Activated CD4-positive, alpha-beta T cell treated with anti-CD3 and anti-CD28 coated beads, Interleukin-2, amount 10 ng/mL, durations not matched to agents 24 days and 14 days (primary cell): ENCODE measurements at places on chromosomes 12 and 14.

GRCh38 chr14:32545506-32546210 is 216.6 kb downstream of the AKAP6 start:
- no peaks in the 10 kb centered on the region for H3K27me3 ChIP-seq
- H3K36me3 ChIP-seq = no peaks in the 10 kb centered on the region
- no peak overlapping the region for H3K27ac ChIP-seq
- no peak for DNase-seq
- no peak overlapping the region for H3K4me3 ChIP-seq
- H3K4me1 ChIP-seq = no peaks in the 10 kb centered on the region

DNA sequence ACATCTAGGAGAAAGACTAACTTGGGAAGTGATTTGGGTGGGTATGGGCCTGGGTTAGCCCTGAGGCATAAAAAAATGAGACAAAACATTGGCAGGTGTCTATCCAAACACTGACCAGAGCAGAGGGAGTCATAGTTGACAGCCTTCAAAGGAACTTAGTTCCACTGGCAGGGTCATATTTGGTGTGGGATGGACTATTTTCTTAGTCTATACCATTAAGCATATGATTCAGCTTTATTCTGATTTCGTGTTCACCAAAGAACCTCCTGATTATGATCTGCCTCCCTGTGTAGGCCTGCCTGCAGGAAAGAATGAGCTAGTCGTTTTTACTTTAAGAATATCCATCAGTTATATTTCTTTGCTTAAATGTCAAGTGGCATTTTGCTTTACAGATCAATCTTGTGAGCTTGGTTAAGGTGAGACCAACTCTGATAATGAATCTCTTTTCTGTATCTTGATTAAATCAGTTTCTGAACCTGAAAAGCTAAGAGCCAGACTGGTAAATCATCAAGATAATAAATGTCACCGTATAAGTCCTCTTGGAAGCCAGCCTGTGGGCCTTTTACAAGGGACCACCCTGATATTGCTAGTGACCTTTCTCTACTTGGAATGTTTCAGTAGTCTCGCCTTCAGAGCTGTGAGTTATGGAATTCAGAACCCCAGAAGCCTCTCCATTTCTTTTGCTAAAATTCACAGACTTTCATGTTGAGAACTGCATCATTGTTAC is 182.9 kb downstream of the MON2 start:
- DNase-seq = no peak
- peaks cover 15% of the 10 kb centered on the region for H3K27me3 ChIP-seq
- H3K36me3 ChIP-seq = no peaks in the 10 kb centered on the region
- H3K27ac ChIP-seq = no peak overlapping the region
- no peak overlapping the region for H3K4me3 ChIP-seq

DNA sequence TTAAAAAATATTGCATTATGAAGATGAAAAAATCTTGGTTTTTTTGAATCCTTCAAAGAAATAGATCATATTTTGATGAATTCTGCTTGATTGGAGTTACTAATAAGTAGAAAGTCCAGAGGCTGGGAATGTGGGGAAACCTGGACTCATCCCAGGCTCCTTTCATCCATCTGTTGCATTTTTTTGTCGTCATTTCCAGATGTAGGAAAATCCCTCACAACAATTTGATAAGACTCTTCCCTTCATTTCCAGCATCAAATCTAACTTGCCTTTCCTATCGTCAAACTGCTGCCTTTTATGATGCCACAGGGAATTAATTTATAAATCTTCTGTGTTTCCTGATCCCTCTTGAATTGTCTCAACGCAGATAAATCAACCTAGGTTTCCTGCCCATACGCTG is 211.6 kb downstream of the FBXL14 start:
- H3K36me3 ChIP-seq = no peaks in the 10 kb centered on the region
- no peak overlapping the region for H3K4me3 ChIP-seq
- H3K27ac ChIP-seq = no peak overlapping the region
- H3K27me3 ChIP-seq = no peaks in the 10 kb centered on the region
- H3K4me1 ChIP-seq = no peaks in the 10 kb centered on the region

DNA sequence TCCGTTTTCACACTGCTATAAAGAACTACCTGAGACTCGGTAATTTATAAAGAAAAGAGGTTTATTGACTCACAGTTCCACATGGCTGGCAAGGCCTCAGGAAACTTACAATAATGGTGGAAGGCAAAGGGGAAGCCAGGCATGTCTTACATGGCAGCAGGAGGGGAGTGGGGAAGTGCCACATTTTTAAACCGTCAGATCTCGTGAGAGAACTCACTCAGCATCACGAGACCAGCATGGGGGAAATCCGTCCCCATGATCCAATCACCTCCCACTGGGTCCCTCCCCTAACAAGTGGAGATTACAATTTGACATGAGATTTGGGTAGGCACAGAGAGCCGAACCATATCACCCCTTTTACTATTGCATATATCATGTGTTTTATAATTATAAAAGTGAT is 2.0 kb upstream of the PIGH start:
- H3K27me3 ChIP-seq = peaks cover 16% of the 10 kb centered on the region
- H3K36me3 ChIP-seq = peaks cover 2% of the 10 kb centered on the region
- H3K4me3 ChIP-seq = no peak overlapping the region
- peaks cover 25% of the 10 kb centered on the region for H3K4me1 ChIP-seq
- no peak overlapping the region for H3K27ac ChIP-seq

DNA sequence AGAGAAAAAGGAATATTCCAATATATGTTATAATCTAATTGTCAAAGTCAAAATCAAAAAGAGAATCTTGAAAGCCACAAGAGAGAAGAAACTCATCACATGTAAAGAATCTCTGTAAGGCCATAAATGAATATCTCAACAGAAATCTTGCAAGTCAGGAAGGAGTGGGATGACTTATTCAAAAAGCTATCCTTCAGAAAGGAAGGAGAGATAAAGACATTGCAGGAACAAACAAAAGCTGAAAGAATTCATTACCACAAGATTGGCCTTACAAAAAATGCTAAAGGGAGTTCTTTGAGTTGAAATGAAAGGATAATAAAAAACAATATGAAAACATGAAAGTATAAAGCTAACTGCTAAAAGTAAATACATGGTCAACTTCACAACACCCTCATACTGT is 286.8 kb downstream of the LRIG3 start:
- H3K27me3 ChIP-seq = no peaks in the 10 kb centered on the region
- DNase-seq = no peak
- no peaks in the 10 kb centered on the region for H3K4me1 ChIP-seq
- H3K4me3 ChIP-seq = no peak overlapping the region

GRCh38 chr12:4353785-4354208 is 25.7 kb downstream of the FGF23 start:
- H3K27me3 ChIP-seq = no peaks in the 10 kb centered on the region
- H3K4me1 ChIP-seq = peaks cover 8% of the 10 kb centered on the region
- peaks cover 21% of the 10 kb centered on the region for H3K36me3 ChIP-seq
- H3K4me3 ChIP-seq = no peak overlapping the region
- peak; percentile 76 for DNase-seq

DNA sequence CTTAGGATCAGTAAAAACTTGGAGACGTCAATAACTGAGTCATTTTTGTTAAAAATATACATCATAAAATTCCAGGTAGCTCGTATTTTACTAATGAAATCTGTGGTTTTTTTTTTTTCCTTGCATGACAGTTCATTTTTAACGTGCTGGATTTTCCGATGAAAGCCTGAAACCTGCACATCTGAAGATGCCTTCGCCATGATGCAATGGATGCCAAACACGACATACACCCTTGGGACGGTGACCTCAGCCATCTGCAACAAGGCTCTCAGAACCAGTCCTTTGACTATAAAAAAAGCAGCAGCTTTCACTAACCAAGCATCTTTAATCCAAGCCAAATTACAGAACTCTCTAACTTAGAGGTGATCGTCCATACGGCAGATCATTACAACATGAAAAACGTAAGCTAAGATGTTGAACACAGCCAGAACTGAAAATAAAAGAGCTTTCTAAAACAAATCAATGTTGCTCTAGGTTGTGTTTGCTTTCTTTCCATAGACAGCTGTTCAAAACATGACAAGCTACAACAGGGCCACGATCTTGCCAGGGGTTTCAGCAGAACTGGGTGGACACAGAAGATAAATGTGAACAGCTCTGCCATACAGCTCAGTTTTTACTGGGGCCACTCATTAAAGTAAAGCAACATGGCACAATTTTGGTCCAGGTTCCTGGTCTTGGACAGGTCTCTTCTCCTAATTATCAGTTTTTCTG is 7.8 kb downstream of the NIN start:
- H3K27me3 ChIP-seq = no peaks in the 10 kb centered on the region
- no peak for DNase-seq
- H3K4me1 ChIP-seq = peaks cover 64% of the 10 kb centered on the region
- peaks cover 34% of the 10 kb centered on the region for H3K36me3 ChIP-seq
- peak overlapping the region; percentile 77 for H3K4me3 ChIP-seq

- peaks cover 5% of the 10 kb centered on the region for H3K36me3 ChIP-seq
- peaks cover 12% of the 10 kb centered on the region for H3K4me1 ChIP-seq
- peak overlapping the region; percentile 89 for H3K27ac ChIP-seq
- peaks cover 13% of the 10 kb centered on the region for H3K27me3 ChIP-seq
- H3K4me3 ChIP-seq = peak overlapping the region; percentile 82
These were observed 3.3 kb downstream of the TMEM121 start for GRCh38 chr14:105529569-105530284.

GRCh38 chr12:66456612-66457011 is 154.3 kb downstream of the HELB start:
- no peaks in the 10 kb centered on the region for H3K36me3 ChIP-seq
- H3K27ac ChIP-seq = no peak overlapping the region
- peaks cover 4% of the 10 kb centered on the region for H3K27me3 ChIP-seq
- DNase-seq = no peak
- no peak overlapping the region for H3K4me3 ChIP-seq

GRCh38 chr12:92612611-92613010 is 90.2 kb upstream of the PLEKHG7 start:
- peaks cover 16% of the 10 kb centered on the region for H3K4me1 ChIP-seq
- no peaks in the 10 kb centered on the region for H3K36me3 ChIP-seq
- DNase-seq = no peak
- no peaks in the 10 kb centered on the region for H3K27me3 ChIP-seq
- no peak overlapping the region for H3K4me3 ChIP-seq

- H3K4me3 ChIP-seq = no peak overlapping the region
- peaks cover 3% of the 10 kb centered on the region for H3K4me1 ChIP-seq
- DNase-seq = no peak
- no peak overlapping the region for H3K27ac ChIP-seq
These were observed 30.5 kb upstream of the LMNTD1 start for GRCh38 chr12:25583545-25583944.

- no peak overlapping the region for H3K4me3 ChIP-seq
- H3K4me1 ChIP-seq = no peaks in the 10 kb centered on the region
- H3K27ac ChIP-seq = no peak overlapping the region
- no peaks in the 10 kb centered on the region for H3K27me3 ChIP-seq
These were observed 310.4 kb downstream of the ATXN7L3B start for GRCh38 chr12:74848006-74848405.

DNA sequence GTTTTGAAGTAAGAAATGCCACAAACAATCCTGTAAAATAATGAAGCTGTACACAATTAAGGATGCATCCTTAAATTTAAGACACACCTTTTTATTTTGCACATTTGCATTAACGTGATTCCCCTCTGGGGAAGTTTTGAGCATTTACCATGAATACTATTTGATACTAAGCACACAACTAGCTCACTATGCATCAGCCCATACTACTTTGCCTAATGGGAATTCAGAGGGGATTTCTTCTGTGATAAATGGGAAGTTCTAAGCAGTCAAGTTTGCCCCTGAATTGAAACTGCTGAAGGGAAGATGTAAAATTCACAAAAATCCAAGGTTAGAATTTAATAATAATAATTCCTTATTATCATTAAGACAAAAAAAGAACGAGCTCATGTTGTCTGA is 27.4 kb downstream of the SINHCAF start:
- DNase-seq = no peak
- no peak overlapping the region for H3K4me3 ChIP-seq
- H3K27me3 ChIP-seq = no peaks in the 10 kb centered on the region
- peaks cover 20% of the 10 kb centered on the region for H3K4me1 ChIP-seq

DNA sequence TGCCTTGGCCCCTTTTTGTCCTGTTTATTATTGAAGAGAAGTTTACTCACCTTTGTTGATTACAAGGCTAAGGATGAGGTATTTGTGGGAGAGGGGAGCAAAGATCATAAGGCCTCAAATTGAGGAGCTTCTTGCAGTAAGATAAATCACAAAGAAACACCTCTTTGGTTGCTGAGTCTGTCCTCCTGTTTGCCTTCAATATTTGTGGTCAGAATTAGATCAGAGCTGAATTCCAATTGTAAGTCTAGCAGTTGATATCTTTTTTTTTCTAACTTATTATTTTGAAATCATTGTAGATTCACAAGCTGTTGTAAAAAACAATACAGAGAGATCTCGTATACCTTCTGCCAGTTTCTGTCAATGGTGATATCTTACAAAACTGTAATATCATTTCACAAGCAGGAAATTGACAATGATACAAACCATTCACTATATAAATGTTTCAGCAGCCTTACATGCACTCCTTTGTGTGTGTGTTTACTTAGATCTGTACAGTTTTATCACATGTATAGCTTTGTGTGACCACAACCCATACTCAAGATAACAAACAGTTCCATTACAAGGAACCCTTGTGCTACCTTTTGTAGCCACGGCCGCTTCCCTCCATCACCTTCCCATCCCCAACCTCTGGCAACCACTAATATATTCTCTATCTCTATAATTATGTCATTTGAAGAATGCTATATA is 97.4 kb downstream of the KICS2 start:
- H3K27me3 ChIP-seq = peaks cover 3% of the 10 kb centered on the region
- no peak overlapping the region for H3K27ac ChIP-seq
- H3K4me3 ChIP-seq = no peak overlapping the region
- no peaks in the 10 kb centered on the region for H3K4me1 ChIP-seq

- H3K27ac ChIP-seq = no peak overlapping the region
- H3K4me1 ChIP-seq = no peaks in the 10 kb centered on the region
- H3K4me3 ChIP-seq = no peak overlapping the region
- peaks cover 19% of the 10 kb centered on the region for H3K27me3 ChIP-seq
- DNase-seq = no peak
These were observed 40.3 kb upstream of the SMOC1 start for GRCh38 chr14:69838881-69839416.

GRCh38 chr12:114218136-114218535 is 187.8 kb downstream of the TBX5 start:
- H3K4me1 ChIP-seq = no peaks in the 10 kb centered on the region
- H3K36me3 ChIP-seq = no peaks in the 10 kb centered on the region
- H3K27ac ChIP-seq = no peak overlapping the region
- no peaks in the 10 kb centered on the region for H3K27me3 ChIP-seq
- H3K4me3 ChIP-seq = no peak overlapping the region
- DNase-seq = no peak
